ENCODE measurements at places on chromosomes 3 and 15.

DNA sequence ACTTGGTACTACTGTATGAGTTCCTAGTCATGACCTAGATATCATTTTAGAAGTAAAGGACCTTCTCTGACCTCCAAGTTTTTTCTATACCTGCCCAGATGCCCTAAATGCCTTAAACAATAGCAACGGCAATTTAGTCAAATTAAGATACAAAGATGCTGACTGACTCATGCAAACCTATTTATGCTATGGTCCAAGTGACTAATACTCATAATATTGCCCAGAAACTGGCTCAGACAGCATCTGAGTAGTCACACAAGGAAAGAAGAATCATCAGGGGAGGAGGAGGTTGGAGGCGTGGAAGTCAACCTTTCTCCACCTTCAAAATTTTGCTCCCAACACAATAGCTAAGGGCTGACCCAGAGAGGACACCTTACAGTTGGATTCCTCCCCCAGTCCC lies 6.8 kb downstream of the FYCO1 start:
- no peak for DNase-seq

DNA sequence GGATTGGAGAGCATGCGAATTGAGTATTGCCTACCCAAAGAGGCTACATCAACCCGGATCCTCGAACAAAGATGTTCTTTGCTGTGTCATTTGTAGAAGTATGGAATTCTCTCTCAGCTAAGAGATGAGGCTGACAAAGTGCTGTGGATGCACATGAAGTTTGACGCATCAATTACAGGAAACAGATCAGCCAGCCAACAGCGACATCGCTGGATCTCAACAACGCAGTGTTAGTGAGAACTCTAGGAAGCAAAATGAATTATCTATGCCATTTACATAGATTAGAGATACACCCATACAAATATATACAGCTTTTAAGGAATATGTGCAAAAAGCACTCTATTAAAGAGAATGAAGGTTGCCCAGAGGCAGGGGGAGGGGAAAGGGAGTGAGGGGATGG lies 160.6 kb upstream of the RGMA start:
- DNase-seq, result no peak

DNA sequence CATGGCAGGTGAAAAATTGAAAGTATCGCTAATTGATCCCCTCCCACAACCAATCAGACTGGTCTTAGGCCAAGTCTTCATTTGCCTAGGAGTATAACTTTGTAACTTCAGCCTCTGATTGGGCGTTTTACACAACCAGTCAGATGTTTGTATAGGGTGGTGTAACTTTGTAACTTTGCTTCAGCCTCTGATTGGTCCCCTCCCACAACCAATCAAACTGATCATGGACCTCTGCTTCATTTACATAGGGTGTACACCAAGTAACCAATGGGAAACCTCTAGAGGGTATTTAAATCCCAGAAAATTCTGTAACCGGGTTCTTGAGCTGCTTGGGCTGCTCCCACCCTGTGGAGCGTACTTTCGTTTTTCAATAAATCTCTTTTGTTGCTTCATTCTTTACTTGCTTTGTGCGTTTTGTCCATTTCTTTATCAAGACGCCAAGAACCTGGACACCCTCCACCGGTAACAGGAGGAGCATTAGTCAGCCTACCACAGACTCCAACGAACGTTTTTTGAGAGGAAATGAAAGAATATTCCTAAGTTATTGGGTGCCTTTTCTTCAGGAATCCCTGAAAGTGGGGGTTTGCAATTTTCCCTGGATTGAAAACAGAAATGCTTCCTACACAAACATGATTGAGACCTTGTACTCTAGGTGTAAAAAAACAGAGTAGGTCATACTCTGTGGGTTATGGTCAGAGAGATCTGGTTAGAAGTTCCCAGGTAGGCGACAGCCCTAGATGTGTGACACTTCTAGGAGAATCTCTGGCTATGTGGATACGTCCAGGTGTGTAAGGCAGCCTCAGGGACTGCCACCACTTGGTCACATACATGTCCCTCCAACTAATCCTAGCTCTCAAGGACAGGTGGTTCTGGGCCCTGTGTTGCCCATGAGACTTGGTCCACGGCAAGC lies 5.5 kb upstream of the SACM1L start:
- no peak for DNase-seq

DNA sequence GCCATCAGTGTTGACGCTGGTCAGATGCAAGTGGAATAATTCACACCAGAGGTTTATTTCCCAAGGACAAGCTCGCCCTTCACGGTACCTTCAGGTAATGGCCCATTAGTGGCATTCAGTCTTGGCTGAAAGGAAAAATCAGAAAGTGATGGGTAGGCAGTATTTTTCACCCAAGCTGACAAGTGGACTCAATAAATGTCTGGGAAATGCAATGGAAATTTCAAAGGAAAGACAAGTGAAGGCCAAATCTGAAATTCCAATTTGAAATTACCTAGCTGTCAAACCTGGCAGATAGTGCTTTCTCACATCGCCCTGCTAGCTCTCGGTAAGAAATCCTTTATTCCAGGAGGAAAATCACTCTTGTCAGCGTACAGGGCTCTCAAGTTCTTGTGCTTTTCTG lies 413.5 kb downstream of the OCA2 start:
- DNase-seq, result no peak

GRCh38 chr3:184603151-184604030 lies 41.8 kb downstream of the EPHB3 start:
- no peak for DNase-seq

- DNase-seq, result no peak
Measured at GRCh38 chr3:71873093-71873611, 88.2 kb upstream of the PROK2 start.

GRCh38 chr3:68206524-68207117 lies 552.2 kb upstream of the SUCLG2 start:
- no peak for DNase-seq

- no peak for DNase-seq
Measured at GRCh38 chr3:117914540-117915100, 1120.0 kb downstream of the IGSF11 start.

All from NCI-H187 treated with DMSO at 0.1 percent for 48 hours (cell line).